ENCODE measurements at places on chromosomes 6 and 20. TPM values are rescaled to one million over a fixed set of nuclear protein-coding genes. Genes with fewer than 3 reads are reported as not detected.

The ADGRF5 gene
- 276 TPM for total RNA-seq

The ZNF165 gene
- 0.16 TPM for total RNA-seq

The HLA-DPA1 gene
- 10.8 TPM for total RNA-seq

The TRIM40 gene
- not detected for total RNA-seq

The MTFR2 gene
- total RNA-seq = 3.6 TPM

The KIAA0408 gene
- total RNA-seq = under 0.01 TPM

The PI3 gene
- not detected for total RNA-seq
